ENCODE measurements at places on chromosomes 6 and 20.

DNA sequence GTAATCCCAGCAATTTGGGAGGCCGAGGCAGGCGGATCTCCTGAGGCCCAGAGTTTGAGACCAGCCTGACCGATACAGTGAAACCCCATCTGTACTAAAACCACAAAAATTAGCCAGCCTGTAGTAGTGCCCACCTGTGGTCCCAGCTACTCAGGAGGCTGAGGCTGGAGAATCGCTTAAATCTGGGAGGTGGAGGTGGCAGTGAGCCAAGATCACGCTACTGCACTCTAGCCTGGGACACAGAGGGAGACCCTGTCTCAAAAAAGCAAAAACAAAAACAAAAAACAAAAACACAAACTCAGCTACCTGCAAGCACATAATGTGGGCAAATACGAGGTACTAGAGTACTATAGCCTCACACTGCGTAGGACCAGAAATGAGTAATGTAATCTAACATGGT, 3.7 kb upstream of the SPATA2 start:
- no peak for DNase-seq

DNA sequence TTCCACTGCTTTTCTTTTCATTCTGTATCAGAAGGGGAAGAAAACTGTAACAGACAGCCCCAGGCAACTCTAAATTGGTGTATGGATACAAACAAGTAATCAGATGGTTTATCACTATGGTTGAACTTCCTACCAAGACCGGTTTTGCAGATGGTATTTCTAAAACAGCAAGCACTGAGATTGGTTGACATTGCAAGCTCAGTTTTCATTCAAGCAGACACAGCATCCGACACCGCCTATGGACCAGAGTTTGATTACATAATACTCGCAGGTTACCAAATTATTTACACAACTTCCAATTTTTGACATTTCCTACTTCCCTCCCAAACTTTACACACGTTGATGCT, 209.9 kb downstream of the ALDH8A1 start:
- DNase-seq = no peak

- no peak for DNase-seq
Measured at GRCh38 chr6:116239856-116240255, 14.0 kb downstream of the TSPYL4 start.

DNA sequence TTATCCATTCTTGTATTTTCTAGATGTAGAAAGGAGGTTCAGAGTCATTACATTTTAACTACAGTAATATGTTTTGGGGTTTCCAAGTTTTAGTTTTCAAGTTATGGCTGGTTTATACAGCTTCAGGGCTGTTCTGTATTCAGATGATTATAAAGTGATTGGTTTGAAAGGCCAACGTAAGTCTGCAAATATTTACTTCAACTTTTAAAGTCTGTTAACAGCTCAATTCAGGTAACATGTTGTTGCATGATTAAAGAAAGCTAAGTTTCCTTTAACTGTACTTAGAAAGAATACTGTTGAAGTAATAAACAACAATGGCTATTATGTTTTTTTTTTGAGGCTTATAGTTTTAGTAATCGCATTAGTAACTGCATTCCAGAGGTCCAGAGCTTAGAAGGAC, 22.8 kb upstream of the GCLC start:
- DNase-seq = no peak

All from stimulated activated CD8-positive, alpha-beta memory T cell treated with anti-CD3 and anti-CD28 coated beads, Interleukin-7, amount 100 ng/mL, for 1 hour (primary cell).